SK-N-SH treated with all-trans-retinoic acid at 6 μM for 48 hours (cell line): ENCODE measurements at places on chromosomes 11 and 22.

- no peak for ATAC-seq
Measured at GRCh38 chr11:61642162-61642561, 38.0 kb upstream of the DAGLA start.

DNA sequence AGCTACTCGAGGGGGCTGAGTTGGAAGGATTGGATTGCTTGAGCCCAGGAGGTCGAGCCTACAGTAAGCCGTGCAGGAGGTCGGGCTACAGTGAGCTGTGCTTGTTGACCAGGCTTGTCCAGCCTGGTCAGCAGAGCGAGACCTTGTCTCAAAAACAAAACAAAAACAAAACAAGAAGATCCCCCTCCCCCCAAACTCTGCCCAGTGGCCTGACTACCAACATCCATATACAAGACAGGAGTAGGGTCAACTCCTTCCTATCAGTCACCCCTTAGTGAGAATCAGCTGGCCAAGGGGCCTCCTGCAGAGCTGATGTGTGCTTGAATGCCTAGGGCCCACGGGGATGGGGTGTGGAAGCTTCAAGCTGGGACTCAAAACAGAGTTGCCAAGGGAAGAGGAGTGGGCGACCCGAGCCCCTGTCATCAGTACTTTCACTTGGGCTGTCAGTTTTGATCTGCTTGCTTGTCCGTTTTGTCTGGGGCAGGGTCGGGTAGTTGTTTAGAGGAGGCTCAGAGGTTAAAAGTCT is 942 bp upstream of the TSPAN18 start:
- ATAC-seq, result no peak

DNA sequence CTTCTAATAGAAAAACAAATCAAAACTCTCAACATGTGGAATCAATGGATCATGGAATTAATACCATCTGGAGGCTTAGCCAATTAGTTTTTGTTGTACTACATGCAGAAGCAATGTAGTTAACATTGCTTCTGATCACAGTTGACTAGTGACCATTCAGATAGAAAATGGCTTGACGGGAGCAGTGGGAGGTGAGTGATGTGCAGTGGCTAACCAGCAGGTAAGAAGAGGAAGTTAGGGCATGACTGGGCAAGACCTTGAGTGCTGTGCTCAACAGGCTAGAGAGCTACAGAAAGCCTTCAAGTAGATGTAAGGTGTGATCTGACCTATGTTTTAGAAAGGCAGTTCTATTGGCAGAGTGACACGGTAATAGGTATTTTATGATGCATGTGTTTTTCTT is 60.7 kb upstream of the ALKBH3 start:
- ATAC-seq, result no peak

DNA sequence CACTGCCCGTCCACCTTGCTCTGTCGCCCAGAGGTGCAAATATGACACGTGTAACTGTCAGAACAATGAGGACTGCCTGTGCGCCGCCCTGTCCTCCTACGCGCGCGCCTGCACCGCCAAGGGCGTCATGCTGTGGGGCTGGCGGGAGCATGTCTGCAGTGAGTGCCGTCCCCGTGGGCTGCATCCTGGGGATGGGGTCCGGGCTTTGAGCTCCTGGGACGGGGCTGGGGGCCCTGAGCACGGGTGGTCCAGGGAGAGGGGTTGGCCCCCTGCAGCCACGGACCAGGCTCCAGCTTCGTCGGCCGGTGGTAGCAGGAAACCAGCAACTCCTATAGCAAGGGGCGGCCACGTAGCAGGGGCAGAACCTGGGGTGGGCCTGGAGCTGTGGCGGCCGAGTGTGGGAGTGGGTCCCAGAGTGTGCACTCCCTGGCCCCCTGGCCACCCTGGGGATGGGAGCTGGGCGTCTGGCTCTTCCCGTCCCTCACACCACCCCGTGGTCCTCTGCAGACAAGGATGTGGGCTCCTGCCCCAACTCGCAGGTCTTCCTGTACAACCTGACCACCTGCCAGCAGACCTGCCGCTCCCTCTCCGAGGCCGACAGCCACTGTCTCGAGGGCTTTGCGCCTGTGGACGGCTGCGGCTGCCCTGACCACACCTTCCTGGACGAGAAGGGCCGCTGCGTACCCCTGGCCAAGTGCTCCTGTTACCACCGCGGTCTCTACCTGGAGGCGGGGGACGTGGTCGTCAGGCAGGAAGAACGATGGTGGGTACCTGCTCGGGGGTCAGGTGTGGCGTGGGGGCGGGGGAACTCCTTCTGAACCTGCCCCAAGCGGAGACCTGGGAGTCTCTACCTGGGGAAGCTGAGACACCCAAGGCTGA is 10.1 kb downstream of the MUC2 start:
- no peak for ATAC-seq

- no peak; the same call in 2 of the 3 replicates for ATAC-seq
Measured at GRCh38 chr22:23751441-23751996, 607 bp upstream of the ZNF70 start.

DNA sequence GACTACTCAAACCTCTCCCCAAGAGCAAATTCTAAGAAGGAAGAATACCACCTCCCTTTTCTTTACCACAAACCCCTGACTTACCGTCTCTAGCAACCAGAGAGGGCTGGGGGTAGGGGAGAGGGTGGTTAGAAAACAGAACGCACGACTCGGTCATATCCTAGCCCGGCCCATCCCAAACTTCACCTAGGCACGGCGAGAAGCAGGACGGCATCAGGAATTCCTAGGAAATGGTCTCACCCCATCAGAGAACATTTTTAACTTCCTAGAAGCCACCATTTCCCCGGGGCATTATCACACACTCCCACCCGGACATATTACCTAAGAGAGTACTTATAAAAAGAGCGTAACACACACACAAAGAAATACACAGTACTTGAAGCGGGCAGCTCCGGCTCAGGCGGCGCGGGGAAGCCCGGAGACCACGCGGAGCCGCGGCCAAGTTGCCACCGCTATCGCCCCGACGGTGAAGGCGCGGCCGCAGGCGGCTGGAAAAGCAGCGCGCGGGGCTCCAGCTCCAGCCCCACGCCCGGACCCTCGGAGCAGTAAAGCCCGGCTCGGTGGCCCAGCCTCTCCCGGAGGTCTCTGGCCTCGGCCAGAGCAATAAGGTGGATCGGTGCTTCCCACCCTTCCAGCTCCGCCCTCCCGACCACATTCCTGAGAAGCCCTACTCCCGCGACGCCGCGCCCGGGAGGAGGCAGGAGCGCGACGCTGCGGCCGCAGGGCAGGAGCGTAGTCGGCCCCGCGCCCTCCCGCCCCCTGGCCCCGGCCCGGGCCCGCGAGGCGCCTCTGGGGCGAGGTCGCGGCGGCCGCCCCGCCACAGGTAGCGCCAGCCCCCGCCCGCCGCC is 878 bp downstream of the RRAS2 start:
- peak; percentile 90 for ATAC-seq

DNA sequence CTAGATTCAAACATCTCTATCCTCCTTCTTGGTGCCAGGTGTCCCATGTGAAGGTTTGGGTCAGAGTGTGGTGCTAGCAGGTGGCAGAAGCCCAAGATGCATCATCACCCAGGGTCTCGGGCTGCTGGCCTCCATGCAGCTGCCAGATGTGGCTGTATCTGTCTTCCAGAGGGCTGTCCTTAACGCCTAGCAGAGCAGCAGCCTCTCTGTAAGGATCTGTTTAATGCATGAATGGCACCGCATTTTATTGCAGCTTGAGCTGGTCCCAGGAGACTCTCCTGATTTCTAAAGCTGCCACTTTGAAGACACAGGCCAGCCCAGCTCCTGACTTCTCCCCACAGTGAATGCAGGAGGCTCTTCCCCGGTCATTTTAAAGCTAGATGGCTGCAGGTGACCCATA is 26.3 kb downstream of the SLC1A2 start:
- peak; percentile 13; the same call in 1 of the 3 replicates for ATAC-seq

- ATAC-seq, result no peak
Measured at GRCh38 chr22:48104766-48105165, 1342.3 kb downstream of the TBC1D22A start.

DNA sequence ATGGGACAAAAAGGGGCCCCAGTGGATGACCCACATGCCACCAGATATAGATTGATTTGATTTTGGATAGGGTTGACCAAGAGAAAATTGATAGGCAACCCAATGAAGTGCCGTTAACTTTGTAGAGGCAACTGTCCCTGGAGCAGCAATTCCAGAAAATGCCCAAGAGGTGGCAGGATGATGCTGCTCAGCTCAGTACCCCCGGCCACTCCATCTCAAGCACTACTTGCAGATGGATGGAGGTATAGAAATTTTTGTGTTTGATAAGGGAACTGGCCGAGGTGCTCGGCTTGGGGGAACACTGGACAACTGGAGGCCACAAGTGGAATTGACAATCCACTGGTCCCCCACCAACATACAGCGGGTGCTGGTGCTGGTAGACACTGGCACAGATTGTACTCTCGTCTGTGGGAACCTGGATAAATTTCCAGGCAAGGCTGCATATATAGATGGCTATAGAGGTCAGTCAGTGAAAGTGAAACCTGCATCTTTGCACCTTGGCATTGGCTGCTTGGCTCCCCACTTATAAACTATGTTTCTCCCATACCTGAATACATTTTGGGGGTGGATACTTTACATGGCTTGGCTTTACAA is 86.3 kb downstream of the CCDC83 start:
- ATAC-seq, result peak; percentile 96

GRCh38 chr11:113494021-113494420 is 18.8 kb upstream of the DRD2 start:
- no peak for ATAC-seq

DNA sequence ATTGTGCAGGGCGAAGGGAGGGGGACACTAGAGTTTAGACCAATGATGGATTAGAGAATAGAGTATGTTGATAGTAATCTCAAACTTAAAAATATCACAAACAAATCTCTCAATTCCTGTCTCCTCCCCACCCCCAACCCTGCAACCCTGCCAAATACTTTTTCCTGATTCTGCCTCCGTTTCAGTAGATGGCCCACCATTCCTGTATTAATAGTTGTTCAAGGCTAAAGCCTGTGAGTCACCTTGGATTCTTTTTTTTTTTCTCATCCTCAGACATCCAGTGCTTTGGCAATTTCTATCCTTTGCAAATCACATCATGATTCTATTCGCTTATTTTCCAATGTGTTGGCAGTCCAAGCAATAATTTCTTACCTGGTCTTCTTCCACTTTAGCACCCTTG is 207.9 kb downstream of the DYNC2H1 start:
- no peak for ATAC-seq

GRCh38 chr11:14423633-14424032 is 64.7 kb upstream of the RRAS2 start:
- ATAC-seq, result no peak

DNA sequence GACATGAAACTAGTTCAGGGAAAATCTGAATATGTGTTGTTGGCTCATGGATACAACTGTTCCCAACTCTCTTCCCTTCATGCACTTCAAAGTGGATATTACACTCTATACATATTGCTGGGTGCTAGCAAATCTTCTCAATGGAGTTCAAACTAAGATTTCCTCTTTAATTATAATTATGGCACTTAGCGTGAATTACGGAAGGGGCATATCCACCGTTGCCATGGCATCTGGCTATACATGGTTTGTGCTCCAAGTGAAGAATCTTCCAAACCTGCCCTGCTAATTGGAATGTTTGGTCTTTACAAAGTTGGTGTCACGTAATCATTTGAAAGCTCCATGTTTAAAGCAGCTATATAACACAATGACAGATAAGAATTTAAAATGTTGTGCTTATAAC is 5.6 kb downstream of the MPPED2 start:
- ATAC-seq, result no peak

- no peak for ATAC-seq
Measured at GRCh38 chr11:63919267-63920125, 2.5 kb upstream of the RCOR2 start.

- ATAC-seq, result no peak
Measured at GRCh38 chr11:40166892-40167291, 1292.6 kb downstream of the LRRC4C start.

- ATAC-seq, result no peak
Measured at GRCh38 chr11:66889960-66890359, 33.1 kb downstream of the LRFN4 start.

DNA sequence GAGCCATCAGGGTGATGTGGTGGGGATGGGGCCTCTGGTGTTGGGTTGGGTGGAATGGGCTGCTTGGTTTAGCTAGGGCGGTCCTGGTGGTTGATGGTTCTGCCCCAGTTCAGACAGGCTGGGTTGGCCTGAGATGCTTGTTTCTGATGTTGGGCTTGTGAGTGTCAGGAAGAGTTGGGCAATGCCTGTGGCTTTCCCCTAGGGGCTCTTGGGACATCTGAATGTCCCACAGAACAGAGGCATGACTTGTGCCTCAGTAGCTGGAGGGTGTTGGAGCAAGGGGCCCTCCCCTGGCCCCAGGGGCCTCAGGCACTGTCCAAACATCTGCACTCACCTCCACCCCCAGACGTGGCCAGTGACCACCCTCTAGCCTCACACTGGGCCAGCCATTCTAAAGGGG is 14.0 kb upstream of the CTSD start:
- ATAC-seq, result no peak

GRCh38 chr11:17276236-17277023 is at the start of gene NUCB2:
NUCB2 (plus strand) TSS chr11:17276739; CDS start chr11:17295324, 18,585 bp downstream.
- peak; percentile 98 for ATAC-seq

DNA sequence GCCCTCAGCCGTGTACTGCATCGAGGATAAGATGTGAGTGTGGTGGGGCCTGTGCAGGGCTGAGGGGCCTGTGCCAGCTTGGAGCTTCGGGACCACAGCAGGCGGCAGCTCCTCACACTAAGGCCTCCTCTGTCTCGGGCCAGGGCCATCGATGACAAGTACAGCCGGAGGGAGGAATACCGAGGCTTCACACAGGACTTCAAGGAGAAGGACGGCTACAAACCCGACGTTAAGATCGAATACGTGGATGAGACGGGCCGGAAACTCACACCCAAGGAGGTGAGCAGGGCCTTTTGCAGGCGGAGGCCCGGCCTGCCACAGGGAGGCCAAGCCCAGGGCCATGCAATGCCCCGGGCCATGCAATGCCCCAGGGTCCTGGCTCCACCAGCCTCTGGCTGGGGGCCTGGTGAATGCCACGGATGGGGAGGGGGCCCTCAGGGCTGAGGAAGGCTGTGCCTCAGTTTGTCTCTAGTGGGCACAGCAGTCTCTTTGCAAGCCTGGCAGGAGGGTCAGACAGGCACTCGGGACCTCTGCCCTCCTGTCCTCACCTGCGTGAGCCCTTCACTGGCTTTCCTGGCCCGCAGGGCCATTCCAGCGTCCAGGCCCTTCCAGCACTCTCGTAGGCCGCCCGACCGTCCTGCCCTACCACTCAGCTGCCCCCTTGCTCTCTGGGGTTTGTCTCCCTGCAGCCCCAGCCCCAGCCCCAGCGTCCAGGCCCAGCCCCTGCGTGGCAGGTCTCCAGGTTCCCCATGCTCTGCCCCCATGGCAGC is 16.3 kb downstream of the SART1 start:
- ATAC-seq, result no peak

DNA sequence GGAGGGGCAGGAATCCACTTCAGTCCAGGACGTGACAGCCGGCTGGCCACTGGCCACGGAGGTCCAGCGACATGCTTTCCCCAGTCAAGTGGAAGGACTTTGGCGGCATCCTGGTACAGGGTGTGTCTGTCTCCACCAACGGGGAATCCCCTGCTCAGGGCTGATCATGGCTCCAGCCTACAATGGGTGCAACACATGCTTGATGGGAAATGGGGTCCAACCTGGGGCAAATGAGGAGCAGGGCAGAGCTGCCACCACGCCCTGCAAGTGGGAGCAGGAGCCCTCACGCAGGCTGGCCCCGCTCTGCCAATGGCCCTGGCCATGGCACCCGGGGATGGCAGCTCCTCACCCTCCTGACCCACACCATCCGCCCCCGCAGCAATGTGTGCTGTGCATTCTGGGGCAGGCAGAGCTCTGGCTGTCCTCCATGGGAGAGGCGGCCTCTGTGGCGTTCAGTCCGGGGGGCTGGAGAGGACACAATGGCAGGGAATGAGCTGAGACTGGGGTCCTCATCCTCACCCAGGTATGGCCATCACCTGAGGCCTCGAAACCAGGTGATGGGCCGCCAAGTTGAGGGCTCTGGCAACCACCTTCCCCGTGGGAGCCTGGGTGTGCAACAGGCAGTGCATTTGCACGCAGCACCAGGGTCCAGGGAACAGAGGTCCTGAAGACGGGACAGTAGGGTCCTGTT is 5.8 kb upstream of the SEPTIN5 start:
- no peak for ATAC-seq
